ELF-1 (cell line): ENCODE measurements at places on chromosomes 7 and 10.

DNA sequence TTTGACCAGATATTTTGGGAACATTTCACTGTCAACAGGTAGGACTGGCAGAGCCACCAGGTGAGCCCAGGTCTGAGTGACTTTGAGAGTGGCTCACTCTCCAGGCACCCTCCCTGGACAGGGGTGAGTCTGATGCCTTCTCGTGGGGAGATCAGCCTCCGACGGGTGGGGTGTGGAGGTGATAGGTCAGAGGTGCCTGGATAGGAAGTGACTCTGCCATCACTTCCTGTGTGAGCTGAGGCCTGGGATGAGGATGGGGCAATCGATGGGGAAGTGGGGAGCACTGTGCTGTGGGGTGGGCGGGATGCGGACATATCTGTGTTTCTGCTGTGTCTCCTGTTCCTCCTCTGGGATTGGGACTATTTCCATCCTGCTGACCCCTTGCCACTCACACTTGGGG, 34.6 kb downstream of the IFT22 start:
- no peak for DNase-seq

DNA sequence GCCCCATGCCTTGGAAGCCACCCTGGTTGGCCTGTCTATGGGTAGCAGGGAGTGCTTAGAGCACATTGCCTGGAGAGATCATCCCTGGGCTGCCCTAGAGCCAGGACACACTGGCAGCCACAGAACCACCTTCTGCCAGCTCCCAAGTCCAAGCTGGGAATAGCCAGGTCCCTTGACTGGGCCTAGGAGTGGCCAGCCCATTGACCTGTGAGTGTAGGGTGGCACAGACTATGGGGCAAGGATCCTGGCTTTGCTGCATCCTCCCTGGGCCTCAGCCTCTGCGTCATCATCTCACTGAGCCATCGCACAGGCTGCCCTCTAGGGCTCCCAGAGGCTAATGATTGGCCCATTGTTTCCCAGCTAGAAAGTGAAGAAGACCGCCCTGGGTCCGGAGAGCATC, 7.0 kb downstream of the AQP1 start:
- DNase-seq, result no peak

DNA sequence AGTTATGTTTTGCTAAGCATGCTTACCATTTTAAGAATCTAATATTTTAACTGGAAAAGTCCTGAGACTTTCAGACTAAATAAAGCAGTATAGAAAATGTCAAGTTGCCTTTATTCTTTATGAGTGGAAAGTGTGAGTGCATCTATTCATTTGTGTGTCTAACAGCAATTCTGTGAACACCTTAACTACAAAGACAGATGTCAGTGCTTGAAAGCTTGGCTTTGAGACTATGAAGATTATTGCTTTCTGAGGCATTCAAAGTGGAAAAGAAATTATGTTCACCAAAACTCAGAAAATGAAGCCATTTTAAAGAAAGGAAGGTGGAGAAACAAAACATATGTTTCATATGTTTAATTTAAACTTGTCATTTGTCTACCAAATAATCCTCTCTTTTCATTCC, 294.5 kb upstream of the SEMA3C start:
- no peak for DNase-seq

GRCh38 chr7:121020249-121020988, 31.9 kb downstream of the CPED1 start:
- DNase-seq, result no peak

DNA sequence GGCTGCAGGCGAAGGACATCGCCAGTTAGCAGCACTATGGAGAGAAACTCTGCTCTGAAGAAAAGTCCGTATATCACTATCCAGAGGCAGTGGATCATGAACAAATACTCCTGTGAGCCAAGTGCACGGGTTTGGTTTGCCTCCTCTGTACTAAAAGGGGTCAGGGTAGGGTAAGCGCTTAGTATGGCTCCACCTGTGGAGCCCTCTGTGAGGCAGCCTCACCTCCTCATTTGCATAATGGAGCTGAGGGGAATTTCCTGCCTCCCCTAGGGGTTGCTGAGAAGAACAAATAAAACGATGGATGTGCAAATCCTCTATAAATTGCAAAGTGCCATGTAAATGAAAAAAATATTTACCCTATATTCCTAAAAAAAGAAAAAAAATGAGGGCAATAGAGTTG, 63.4 kb downstream of the GPR26 start:
- DNase-seq, result no peak

DNA sequence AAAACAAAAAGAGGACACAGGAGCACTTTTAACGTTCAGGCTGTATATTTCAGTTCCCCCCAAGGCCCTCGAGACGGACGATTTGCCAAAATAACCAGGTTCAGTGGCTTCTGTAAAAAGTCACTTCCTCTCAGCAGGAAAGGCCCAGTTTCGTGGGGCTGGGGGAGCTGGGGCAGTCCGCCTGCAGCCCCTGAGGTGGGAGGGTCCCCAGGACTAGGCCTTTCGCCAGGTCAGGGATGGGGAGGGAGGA, 28.8 kb downstream of the WDR86 start:
- DNase-seq, result no peak

DNA sequence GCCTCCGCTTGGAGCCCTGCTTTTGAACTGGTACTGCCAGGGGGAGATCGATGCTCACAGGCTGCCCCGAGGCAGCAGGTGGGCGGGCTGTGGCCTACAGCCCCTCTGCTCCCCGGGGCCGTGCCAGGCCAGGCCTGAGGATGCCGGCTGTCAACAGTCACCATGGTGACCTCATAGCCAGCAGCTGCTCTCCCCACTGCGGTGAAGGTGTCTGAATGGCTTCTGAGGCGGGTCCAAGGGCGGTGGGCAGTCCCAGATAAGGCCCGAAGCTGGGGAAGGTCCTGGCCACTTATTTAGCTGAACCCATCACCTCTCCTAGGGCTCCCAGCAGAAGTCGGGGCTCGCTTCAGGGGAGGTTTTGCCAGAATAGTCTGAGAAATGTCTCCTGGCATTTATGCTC, 179.3 kb downstream of the ARHGAP12 start:
- no peak for DNase-seq

DNA sequence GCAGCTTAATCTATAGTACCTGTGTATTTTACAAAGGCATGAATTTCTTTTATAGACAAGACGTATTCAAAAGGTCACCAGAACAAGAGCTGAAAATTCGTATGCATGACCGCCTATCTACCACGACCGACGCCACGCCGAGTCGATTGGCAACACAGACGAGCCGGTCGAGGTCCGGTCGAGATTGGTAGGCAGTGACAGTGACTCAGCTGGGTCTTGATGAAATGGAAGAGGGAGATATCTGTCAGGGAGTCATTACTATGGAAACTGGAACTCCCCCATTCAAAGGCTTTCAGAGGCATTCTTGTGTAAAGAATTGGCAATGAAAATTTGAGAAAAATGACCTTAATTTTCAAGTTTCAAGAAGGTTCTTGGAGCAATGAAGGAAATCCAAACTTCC, 2.1 kb downstream of the ATP5MK start:
- DNase-seq, result peak; percentile 9

DNA sequence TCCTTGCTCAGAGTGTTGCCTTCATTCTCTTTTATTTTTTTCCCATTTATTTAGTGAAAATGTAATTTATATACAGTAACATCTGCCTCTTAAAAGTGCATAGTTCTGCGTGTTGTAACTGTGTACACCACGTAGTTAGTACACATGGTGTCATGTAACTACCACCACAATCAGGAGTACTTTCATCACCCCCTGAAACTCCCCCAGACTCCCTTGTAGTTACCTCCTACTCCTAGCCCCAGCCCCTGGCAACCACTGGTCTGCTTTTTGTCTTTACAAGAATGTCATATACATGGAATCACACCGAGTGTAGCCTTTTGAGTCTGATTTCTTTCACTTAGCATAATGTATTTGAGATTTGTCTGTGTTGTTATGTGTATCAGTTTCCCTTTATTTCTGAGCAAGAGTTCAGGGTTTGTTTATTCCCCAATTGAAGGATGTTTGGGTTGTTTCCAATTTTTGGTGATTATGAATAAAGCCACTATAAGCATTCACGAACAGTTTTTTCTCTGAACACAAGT, 50.6 kb downstream of the GRK5 start:
- DNase-seq, result no peak

DNA sequence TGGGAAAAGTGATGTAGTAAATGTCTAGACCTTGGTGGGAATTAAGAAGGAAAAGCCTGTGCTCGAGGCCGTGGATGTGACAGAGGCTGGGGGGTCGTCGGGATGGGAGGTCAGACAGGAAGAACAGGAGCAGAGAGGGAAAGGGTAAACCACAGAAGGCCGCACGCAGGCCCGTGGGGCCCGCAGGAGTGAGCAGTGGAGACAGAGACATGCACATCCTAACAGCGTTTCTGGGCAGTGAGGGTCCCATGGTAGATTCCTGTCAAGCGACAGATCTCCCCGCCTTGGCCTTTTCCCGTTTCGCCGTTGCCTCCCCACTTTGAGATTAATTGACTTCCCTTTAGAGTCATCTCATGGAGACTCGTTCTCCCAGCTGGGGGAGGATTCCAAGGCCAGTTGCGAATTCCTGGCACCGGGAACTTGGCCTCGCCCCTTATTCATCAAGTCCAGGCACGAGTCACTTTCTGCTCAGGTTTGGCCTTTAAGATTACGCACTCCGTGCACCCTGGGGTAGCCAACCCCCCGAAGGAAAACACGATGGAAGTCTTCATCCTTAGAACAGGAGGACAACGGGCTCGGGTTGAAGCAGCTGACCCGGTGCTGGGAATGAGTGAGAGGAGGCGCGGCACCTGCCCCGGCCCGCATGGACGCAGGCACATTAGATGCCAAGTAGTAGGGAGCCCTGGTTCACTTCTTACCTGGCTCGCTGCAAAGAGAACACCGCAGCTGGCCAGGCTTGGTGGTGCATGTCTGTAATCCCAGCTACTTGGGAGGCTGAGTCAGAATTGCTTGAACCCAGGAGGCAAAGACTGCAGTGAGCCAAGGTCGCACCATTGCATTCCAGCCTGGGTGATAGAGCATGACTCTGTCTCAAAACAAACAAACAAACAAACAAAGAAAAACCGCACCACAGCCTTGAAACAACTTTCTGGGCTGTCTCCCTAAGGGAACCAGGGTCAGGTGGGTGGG, 315.2 kb upstream of the SHH start:
- peak; percentile 4 for DNase-seq

- DNase-seq, result no peak
These were observed 270.7 kb upstream of the IGFBP3 start for GRCh38 chr7:46191776-46192175.

GRCh38 chr7:140326116-140326928, 72.0 kb downstream of the SLC37A3 start:
- peak; percentile 69 for DNase-seq

DNA sequence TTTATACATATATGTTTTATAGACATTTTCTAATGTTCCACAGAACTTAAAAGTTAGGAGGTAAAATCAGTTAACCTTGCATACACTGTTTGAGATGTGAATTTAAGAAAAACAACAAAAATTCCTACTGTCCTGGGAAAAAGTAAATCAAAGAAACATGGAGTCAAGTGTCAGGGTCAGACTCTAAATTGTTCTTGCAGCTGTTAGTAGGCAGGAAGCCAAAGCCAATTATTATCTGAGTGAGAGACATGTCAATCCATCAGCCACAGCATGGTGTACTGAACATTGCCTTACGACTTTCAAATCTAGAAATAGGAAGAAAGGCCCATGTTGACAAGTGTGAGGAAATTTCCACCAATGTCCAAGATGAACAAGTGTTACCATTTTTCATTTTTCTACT, 461.2 kb upstream of the MBL2 start:
- no peak for DNase-seq

GRCh38 chr10:18699849-18700840, 40.9 kb downstream of the ARL5B start:
- no peak for DNase-seq

DNA sequence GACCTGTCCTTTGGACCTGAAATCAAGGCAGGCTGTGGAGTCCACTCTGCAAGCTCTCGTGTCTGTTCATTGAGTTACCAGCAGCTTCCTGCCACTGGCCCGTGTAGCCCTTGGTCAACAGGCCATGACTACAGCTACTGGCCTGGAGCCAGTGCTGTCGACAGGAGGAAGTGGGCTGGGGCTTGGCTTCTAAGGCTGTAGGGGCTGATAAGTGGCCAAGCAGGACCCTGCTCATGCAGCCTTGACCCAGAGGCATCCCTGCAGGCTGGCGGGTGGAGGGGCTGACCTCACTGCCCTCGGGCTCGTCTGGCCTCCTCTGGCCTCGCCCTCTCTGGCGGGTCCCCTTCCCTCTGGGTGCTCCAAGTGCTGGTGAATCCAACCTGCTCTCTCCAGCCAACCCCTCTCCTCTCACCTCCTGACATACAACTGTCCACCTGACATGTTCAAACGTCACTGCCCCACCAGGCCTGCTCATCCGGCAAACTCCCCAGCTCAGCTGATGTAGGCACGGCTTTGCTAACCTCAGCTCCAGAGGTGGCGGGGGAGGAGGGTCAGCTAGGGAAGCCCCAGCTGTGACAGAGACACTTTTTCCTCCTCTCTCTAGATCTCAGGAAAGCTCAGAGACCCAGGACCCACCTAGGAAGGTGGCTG, 188.6 kb upstream of the LYZL2 start:
- DNase-seq, result peak; percentile 43

DNA sequence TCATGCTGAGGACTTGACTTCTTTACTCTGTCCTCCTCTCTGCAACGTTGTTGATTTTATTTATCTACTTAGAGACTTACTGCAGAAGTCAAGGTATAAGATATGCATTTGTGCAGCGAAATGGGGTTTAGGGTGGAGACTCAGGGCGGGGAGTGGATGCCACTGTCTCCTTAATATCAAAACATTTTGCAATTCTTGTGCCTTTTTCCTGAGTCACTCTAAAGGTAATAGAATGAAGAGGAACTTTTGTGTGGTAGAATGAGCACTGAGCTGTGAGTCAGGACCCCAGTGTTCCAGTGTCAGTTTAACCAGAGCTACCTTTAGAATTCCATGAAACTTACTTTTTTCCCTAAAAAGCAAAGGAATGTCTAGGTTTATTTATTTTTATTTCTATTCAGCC, 78.2 kb downstream of the VTI1A start:
- no peak for DNase-seq

DNA sequence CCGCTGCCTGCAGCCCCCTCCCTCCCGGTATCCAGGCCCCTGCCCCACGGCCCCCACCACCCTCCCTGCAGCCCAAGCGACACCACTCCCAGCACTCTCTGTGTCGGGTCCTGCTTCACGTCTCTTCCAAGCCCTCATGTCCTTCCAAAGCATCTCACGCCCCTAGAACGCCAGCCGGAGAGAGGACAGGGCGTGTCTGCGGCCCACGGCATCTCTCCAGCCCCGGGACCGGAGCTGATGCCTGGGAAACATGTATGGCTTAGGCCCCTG, 51.1 kb upstream of the PDGFA start:
- DNase-seq, result no peak
